ENCODE measurements at places on chromosomes 12 and 14.

DNA sequence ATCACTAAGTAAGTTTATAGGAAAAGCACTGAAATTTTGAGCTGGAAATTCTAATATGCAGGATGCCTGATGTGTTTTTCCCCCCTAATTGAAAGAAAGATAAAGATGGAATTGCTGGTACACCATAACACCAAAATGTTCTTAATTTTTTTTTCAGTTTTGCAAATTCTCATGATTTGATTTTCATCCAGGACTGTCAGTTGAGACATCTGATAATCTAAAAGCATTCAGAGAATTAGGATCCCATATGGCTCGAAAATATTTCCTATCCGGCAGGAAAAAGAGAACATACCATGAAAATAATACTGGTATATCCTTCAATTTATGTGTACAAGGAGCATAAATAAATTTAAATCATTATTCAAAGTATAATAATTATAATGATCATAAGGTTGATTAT lies 452.1 kb downstream of the APAF1 start:
- DNase-seq = no peak

DNA sequence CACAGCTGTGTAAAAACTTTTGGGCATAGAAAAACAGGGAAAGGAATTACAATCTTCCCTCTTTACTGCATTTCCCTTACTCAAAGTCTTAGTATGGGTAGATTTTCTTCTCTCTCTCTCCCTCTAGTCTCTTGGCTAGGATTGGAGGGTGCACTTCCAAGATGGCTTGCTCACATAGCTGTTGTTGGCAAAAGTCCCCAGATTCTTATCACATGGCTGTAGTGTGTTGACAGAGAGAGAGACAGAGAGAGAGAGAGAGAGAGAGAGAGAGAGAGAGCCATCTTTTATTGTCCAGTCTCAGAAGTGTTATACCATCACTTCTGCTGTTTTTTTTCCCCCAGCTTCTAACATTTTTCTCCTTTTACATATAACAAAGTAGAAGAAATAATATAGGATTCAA lies 6.3 kb upstream of the OR4E2 start:
- DNase-seq = no peak

DNA sequence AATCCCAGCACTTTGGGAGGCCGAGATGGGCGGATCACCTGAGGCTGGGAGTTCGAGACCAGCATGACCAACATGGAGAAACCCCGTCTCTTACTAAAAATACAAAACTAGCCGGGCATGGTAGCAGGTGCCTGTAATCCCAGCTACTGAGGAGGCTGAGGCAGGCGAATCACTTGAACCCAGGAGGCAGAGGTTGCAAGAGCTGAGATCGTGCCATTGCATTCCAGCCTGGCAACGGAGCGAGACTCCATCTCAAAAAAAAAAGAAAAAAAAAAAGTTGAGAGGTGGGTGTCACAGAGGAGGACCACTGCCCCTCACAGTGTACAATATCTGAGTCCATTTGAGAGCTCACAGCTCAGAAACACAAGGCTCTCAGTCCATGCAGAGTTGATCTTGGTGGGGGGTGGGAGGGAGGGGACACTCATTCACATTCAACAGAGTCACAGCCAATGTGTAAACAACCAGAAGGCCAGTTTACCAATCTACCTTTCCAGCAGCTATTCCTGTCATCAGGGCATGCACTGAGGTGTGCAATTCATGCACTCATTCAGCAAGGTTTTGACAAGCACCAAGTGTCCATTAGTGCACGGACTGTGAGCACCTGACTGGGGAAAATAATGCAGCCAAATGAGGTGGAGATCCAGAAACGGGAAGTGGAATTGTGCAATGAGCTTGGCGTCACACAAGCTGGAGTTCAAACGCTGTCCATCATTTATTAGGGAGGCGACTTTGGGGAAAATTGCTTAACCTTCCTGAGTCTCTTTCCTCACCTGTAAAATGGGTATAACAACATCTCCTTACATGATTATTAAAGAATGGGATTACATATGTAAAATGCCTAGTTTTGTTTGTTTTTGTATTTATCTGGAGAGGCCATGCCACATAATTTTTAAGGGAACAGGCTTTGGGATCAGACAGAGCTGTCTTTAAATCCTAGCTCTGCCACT lies 4.4 kb upstream of the EIF5 start:
- DNase-seq = peak; percentile 47

- DNase-seq = no peak
Measured at GRCh38 chr14:76055330-76055729, 69.8 kb downstream of the IFT43 start.

GRCh38 chr14:98847521-98848468 lies 424.2 kb downstream of the BCL11B start:
- no peak for DNase-seq

DNA sequence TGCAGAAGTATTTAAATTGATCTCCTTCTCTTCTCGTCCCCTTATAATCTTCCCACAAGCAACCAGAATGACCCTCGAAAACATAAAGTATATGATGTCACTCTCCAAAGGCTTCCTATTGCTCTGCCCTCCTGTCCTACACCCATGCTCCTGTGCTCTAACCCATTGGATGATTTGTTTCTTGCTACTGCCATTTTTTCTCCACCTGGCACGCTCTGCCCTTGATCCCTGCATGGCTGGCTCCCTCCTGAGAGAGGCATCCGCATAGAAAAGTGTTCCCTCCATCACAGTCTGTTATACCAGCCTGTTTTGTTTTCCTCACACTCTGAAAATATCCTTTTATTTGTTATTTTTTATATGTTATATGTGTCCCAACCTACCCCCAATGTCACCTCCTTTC lies 19.8 kb downstream of the MYRFL start:
- no peak for DNase-seq

DNA sequence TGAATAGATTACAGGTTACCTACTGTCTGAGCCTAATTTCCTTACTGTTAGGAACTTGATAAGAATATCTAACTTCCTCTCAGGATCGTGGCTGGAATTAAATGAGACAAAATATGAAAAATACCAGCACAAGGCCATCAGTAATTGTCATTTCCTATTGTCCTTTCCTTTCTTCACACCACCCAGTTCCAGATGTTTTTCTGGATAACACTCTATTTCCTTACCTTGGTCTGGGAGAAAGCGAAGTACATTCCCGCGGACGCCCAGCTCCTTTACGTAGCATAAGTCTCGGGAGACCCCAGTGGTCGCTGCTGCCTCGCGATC lies 376 bp downstream of the GDF3 start:
- DNase-seq = no peak

DNA sequence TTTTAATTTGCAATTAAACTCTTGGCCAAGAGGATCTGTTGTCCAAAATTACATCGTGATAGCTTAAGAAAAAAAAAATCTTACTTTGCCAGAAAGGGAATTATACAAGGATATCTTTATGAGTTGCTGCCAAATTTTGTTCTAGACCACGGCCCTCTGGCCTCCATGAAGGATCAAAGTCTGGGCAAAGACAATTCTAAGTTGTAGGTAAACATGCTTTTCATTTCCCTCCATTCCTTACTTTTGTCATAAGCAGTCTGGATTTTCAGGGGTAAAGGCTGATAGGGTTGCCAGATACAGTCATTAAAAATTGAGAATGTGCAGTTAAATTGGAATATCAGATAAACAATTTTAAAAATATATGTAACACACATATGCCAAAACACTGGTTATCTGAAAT lies 135.1 kb downstream of the MON2 start:
- DNase-seq = no peak

DNA sequence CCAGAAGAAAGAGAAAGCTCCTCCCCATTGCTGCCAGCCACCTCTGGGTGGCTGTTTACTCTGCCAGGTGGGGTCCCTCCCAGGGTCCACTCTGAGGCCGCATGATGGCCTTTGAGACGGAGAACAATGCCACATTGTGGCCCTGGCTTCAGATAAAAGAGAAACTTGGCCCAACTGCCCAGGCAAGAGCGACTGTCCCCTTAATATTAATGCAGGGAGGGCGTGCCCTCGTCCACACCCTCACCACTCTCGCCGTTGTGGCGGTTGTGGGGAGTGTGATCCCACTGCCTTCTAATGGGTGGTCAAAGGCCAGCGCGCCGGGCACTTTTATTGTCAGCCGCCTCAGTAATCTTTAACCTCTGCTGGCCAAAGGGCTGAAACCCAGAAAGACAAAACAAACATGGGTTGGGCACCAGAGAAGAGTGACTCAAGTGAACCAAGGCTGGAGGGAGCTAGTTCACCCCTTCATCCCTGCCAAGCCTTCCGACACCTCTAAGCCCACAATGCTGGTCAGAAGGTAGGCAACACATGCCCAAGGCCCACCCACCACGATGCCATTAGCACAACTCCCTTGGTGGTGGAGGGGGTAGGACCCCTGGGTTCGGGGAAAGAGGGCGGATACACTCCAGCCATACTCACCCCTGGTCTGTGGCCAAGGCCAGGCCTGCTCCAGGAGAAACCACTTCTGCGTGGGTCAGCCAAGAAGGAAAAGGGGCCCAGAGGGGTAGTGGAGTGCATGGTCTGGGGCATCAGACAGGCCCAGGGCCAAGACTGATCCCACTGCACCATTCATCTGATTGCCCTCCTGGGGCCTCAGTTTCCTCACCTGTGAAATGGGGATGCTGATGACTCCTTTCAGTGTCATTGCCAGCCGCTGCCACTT lies 44.5 kb upstream of the BCL11B start:
- no peak for DNase-seq

All from coronary artery (tissue), 2 donors.